CD8-positive, alpha-beta T cell (primary cell): ENCODE measurements at places on chromosomes 7 and 10.

DNA sequence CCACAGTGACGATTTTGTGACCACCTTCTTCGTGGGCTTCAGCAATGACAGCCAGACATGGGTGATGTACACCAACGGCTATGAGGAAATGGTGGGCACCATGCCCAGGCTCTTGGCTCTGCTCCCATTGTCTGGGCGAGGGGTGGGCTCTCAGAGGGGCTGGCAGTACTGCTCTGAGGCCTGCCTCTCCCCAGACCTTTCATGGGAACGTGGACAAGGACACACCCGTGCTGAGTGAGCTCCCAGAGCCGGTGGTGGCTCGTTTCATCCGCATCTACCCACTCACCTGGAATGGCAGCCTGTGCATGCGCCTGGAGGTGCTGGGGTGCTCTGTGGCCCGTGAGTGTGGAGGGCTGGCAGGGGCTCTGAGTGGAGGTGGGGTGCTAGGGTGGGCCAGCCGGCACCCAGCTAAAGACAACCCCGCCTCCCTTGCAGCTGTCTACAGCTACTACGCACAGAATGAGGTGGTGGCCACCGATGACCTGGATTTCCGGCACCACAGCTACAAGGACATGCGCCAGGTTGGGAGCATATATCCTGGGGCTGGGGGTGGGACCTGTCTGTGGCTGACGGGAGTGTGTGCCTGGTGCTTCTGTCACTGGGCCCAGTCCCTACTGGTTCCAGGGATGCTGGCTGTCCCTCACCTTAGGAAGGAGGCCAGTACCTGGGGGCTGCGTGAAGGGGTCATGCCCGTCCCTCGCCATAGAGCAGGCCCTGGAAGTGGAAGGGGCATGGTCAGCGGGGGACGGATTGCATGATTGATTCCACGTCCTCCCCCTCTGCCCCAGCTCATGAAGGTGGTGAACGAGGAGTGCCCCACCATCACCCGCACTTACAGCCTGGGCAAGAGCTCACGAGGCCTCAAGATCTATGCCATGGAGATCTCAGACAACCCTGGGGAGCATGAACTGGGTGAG is 6.8 kb downstream of the AEBP1 start:
- no peak for DNase-seq

GRCh38 chr7:96679886-96680285 is 29.8 kb downstream of the SEM1 start:
- no peak for DNase-seq

GRCh38 chr10:88893611-88894010 is 13.6 kb downstream of the STAMBPL1 start:
- DNase-seq = no peak

GRCh38 chr7:129438839-129439651 is 4.8 kb downstream of the STRIP2 start:
- DNase-seq = no peak

DNA sequence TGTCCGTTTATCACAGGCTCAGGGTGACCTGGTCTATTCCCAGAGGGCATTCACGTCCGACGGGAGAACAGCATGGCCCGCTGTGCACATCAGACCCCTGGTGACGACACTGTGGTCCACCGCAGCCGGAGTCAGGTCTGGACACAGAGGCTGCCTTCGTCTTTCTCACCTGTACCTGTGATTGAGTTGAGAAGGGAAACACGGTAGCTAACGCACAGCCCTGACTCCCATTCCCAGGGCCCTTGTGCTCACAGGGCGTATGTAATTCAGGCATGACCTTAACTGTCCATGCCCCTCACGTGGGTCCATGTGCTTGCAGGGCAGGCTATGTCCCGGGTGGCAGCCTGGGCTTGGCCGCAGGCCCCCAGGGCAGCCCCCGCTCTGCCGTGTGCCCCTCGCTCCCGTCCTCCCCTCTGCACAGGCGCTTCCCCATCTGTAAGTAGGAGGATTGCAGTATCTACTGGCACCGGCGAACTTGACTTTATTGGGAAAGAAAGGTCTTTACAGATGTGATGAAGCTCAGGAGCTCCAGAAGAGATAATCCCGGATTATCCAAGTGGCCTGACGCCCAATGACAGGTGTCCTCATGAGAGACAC is 221.3 kb upstream of the TCERG1L start:
- no peak for DNase-seq

GRCh38 chr10:46239993-46240683 is 46.7 kb upstream of the ANTXRL start:
- DNase-seq = no peak

GRCh38 chr10:6612371-6612770 is 32.3 kb upstream of the PRKCQ start:
- no peak for DNase-seq

- no peak for DNase-seq
These were observed 46.8 kb upstream of the PCBD1 start for GRCh38 chr10:70935125-70935625.

- DNase-seq = no peak
These were observed 3.7 kb downstream of the COL17A1 start for GRCh38 chr10:104081998-104082397.

DNA sequence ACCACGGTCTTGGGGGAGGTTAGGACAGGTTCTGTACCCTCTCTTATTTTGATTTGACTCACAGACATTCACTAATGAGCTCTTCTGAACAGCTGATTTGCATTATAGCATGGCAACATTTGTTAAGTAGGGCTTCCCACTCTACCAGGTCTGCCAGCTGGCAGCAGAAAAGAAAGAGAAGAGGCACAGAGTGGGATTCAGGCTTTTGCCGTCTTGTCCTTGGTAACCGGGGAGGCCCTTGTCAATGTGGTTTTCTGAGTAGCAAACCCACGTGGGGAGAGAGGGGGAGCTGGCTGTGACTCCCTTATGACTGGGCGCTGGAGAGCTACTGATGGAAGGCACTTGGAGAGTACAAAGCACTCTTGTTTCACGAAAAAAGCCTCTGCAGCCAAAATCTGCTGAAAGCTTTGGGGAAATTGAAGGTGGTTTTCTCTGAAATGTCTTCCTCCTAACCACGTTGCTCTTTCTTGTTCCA is 355.3 kb upstream of the GALNT17 start:
- no peak for DNase-seq

GRCh38 chr7:159246702-159247480 is 102.2 kb upstream of the VIPR2 start:
- no peak for DNase-seq

DNA sequence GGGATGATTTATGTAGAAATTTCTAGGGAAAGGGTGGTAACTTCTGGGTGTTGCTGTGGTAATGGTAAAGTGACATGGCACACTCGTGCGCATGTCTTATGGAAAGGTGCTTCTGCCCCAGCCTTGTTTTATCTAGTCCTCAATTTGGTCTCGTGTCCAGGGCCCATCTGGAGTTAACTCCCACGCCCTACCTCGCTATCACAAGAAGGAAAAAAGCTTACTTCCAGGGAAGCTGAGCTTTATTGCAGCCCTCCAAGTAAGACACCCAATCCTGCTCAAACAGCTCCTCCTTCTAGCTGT is 611.8 kb downstream of the TNS3 start:
- DNase-seq = no peak

GRCh38 chr7:100087055-100087750 is 1.6 kb upstream of the COPS6 start:
- DNase-seq = no peak

- DNase-seq = no peak
These were observed 148.8 kb upstream of the ZMIZ1 start for GRCh38 chr10:78920011-78920410.

DNA sequence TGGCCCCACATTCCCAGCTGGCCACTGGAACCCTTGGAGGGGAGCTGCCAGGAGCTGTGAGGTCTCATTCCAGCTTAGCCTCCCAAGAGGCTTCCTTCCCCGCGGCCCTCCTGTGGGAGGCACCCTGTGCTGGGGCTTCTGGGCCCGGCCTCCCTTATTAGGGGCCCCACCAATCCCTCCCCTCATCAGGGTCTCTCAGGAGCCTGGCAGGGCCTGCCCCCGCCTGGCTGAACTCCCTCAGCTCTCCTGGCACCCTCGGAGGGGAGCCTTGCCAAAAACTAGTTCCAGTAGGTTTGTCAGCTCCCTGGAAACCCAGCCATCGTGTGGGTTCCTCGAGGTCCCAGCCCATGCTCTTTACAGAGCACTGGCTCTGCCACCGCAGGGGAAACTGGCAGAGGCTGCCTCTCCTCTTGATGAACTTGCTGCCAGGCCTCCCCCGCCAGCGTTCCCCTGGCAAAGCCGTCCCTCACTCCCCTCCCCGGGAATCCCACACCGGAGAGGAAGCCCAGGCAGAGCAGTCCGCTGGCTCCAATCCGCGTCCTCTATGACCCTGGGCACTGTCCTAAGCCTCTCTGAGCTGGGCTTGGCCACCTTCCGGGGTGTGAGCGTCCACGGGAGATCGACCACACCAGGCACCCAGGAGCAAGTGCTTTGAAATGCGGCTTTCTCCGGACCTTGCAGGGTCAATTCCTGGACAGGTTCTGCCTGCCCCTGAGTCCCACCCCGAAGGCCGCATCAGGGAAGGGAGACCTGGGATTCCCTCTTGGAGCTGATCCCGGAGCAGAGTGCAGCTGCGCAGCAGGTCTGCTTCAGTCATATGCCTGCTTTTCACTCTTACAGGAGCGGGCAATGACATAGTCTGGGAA is 139.8 kb downstream of the ARHGAP22 start:
- DNase-seq = peak; percentile 44

- DNase-seq = no peak
These were observed 20.5 kb upstream of the DNAJB12 start for GRCh38 chr10:72375173-72375572.

GRCh38 chr10:94852438-94852837 is 86.0 kb upstream of the CYP2C9 start:
- no peak for DNase-seq

- DNase-seq = no peak
These were observed 3.0 kb upstream of the CYP2C18 start for GRCh38 chr10:94680544-94680943.

GRCh38 chr7:1761097-1761496 is 91.0 kb downstream of the ELFN1 start:
- DNase-seq = no peak

DNA sequence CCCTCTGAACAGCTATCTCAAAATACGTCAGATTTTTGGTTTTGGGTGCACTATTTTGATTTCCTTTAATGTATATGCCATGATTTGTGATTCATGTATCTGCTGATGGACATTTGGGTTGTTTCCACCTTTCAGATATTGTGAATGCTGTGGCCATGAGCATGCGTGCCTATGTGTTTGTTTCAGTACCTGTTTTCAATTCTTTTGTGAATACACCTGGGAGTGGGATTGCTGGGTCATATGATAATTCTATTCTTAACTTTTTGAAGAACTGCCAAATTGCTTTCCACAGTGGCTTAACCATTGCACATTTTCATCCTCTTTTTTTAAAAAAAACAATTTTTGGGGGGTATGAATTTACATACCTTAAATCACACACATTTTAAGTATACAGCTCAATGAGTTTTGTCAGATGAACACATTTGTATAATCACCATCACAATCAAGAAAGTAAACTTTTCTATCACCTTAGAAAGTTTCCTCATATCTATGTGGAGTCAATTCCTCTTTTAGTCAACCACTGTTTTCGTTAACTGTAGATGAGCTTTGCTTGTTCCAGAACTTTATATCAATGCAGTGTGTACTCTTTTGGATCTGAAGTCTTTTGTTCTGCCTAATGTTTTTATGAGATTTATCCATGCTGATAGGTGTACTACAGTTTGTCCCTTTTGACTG is 36.9 kb downstream of the CYP26A1 start:
- no peak for DNase-seq

GRCh38 chr7:151436446-151437158 is 3.3 kb downstream of the CRYGN start:
- DNase-seq = no peak

GRCh38 chr10:36185097-36185496 is 543.0 kb upstream of the FZD8 start:
- DNase-seq = no peak

DNA sequence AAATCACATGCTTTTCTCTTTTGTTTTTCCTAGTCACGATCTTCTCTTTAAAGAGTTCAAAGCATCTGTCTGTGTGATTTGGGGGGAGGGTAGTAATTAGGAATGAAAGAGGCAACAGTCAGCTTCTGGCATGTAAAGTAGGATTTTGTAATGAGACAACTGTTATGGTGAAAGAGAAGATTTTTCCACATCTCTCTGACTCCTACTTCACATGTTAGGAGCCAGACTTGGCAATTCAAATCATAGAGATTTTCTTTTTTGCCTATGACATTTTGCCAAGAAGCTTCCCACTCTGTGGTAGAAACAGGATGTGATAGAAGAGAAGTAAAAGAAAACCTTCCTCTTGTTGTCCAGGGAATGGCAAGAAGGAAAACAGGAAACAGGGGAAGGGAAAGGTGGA is 38.3 kb upstream of the KLHL7 start:
- no peak for DNase-seq

DNA sequence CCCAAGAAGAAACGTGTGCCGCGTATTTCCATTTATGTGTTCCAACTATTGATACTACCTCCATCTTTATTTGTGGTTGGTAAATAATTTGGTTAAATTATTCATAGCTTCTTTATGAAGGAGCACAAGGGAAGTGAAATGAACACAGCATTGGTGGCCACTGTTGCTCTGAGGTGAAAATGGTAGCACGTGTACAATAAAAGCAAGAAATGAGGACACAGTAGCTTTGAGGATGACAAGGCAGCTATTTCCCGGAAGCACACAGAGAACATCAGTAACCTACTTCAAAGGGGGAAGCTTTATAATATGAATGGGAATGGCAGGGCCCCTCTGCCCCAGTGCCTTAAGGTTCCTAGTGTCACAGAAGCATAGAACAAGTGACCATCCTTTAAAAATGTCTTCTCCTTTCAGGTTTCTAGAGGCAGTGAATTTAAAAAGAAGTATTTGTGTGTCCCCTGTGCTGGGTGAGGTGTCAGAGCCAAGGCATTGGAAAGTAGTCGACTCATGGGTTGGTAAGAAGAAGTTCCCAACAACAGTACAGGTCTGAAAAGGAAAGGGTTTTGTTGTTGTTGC is 78.8 kb downstream of the SGMS1 start:
- DNase-seq = no peak

GRCh38 chr10:1605999-1606940 is 131.1 kb downstream of the ADARB2 start:
- DNase-seq = no peak

- DNase-seq = no peak
These were observed 283.6 kb downstream of the SUGCT start for GRCh38 chr7:40418448-40418847.

- DNase-seq = no peak
These were observed 938.0 kb downstream of the SORCS3 start for GRCh38 chr10:105579112-105579511.

GRCh38 chr7:141748396-141748795 is 10.2 kb downstream of the SSBP1 start:
- DNase-seq = no peak

GRCh38 chr7:133530682-133531081 is 277.8 kb downstream of the EXOC4 start:
- DNase-seq = no peak

- no peak for DNase-seq
These were observed 142.5 kb downstream of the RNF216 start for GRCh38 chr7:5638994-5639393.

- no peak for DNase-seq
These were observed 104.3 kb upstream of the PLXNA4 start for GRCh38 chr7:132680590-132680989.

DNA sequence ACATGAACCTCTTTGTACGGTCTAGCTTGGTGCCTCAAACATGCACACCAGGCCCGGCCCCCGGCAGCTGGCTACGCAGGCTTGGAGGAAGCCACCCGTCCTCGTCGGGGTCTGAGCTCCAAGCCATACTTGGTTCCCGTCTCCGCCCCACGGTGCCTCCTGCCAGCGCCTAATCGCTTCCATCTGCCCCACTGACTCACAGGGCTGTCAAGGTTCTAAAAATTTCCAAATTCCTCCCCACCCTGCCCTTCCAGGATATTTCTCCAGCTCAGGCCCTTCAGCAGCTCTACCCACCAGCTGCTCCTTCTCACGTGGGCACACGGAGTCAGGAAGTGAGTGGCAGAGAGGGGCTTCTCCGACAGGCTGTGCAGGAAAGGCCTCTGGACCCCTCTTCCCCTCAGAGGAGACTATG is 38.8 kb downstream of the TMEM270 start:
- DNase-seq = no peak
